Endothelial cell of umbilical vein (primary cell): ENCODE measurements at places on chromosomes 3 and 15. TPM values are rescaled to one million over a fixed set of nuclear protein-coding genes. Genes with fewer than 3 reads are reported as not detected.

The DAPK2 gene
- 2.8 and 2.9 TPM in 2 replicates for polyA plus RNA-seq

The SLC30A4 gene
- 2.4 and 2.7 TPM in 2 replicates for polyA plus RNA-seq

DNA sequence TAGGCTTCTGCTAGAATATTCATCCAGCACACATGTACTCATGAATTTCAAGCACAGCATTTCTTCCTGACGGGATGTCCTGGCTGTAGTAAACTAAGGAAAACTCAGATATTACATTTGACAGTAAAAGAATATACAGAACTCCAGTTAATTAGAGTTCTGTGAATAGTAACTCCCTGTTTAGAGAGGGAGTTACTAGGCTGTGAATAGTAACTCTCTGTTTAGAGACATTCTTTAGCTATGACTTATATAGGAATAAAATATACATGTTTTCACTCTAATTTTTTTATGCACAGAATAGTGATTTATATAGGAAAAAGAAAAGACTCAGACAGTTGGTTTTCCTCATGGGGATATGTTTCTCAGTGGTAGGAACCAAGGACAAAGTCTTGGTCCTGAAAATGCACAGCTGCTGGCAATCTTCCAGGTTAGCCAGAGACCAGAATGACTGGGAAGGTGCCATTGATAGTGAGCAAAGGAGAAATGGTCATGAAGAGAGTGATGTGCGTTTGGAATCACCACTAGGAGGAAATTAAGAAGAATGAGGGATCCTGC is 480.7 kb upstream of the THBS1 start:
- no peak for DNase-seq

DNA sequence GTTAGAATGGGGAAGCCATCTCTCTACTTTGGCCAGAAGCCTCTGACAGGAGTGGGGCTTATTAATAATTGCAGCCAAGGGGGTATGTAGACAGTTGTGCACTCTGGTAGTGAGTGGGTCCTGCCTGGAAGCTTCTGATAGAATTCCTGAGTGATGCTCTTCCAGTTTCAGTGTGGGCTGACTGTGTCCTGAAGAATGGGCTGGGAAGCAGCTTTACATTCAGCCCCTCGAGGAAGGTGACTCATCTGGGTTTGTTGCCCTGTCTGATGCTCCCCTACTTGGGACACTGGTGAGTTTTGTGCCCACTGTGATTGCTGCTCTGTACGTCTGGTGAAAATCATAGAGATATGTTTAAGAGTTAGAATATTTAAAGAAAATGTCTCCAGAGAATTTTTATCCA is 444.7 kb upstream of the RBMS3 start:
- DNase-seq = no peak

DNA sequence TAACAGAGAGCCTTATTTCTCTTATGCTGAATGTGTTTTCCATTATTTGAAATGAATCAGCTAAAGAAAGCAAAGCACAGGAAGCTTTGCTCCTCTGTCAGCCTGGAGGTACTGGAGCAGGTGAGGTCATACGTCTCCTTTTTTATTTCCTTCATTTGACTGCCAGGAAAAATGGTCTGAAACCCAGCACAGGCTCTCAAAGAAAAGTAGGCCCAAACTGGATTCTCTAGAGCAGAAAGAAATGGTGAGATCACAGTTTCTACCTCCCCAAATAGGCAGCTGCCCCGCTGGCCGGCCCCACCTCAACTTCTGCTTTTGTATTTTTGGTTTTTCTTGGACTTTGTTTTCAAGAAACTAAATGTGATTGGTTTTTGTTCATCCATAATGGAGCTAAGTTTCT is 95.1 kb downstream of the RPL39L start:
- DNase-seq = peak; percentile 82

- no peak for DNase-seq
These were observed 27.2 kb upstream of the SLC25A36 start for GRCh38 chr3:140914384-140914945.

DNA sequence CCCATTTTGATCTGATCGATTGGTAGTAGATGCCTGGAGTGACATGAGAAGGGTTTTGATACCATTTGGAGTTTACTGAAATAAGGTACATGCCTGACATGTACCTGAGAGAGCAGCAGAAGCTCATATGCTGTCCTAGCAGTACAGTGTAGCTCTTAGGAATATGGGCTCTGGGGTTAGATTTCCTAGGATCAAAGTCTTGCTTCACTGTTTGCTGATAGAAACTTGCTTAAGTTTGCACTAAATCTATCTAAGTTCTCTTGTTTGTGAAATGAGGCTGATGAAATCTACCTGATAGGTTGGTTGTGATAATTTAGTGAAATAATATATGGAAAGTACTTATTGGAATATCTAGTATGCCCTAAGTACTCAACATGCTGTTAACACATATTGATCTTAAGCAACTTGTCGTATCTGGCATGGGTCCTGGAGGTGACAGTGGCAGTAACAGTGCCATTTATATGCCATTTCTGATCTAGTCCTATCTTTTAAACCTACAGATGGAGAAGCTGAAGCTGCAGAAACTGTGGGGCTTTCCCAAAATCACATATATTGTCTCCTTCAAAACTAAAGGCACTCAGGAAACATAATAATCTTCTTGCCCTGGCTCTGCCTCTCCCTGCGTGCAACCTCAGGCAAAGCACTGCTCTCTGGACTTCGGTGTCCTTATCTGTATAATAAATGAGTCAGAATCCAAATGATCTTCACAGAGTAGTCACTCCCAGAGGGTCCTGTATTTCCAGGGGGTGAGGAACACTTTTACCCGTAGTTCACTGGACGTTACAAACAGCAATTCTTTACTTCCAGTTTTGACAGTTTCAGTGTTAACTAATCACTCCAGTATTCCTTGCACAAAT is 223.6 kb upstream of the SETMAR start:
- DNase-seq = no peak

DNA sequence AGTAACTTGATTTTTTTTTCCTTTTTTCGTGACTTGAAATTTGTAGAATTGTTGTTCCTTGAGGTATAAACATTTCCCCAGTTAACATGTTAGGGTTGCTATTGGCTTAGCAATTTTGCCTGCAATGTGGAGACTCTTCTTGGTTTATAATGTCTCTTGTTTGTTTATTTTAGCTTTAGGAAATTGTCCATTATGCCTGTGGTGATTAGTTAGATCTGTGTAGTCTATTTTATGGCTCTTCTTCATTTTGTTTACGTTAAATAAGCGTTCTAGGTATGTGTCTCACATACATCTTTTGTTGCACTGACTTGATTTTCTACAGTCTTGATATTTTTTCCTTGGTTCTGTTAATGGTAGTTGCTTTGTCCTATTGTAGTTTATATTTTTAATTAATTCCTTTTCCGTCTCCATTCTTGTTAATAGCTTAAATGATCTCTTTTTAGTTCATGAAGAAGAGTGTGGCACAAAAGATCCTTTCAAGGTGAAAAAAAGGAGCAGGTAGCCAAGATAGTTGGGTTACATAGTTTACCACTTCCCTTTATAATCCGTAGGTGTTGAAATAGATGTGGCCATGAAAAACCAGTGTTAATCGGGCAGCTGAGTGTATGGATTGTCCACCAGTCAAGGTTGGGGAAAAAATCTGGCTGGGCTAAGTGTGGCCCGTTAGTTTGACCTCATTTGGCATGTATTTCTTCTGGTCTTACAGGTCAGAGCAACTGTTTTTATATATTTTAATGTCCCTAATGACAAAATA is 12.1 kb downstream of the IQGAP1 start:
- no peak for DNase-seq

DNA sequence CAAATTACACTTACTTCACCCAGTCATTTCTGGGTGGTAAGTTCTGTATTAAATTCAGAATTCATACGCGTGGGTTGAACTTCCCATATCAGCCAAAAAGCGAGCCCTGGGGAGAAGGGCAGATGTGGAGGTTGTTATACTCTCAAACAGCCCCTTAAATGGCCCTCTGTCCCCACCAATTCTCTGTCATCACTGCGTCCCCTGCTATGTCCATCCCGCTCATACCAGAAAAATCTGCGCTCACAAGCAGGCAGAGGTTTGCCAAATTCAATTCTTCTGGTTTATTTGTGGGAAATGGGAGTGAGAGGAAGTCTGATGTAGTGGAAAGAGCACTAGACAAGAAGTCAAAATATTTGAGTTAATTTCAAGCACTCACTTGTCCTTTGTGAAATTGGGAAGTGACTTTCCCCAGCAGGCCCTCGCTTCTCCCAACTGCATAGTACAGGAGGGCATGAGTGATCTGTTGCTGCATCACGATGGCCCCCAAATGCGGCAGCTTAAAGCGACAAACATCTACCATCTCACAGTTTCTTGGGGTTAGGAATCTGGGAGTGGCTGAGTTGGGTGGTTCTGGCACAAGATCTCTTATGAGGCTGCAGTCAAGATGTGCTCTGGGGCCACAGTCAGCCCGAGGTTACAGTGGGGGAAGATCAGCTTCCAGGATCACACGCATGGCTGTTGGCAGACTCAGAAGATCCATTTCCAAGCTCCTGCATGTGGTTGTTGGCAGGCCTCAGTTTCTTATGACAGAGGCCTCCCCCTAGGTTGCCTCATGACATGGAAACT is 67.7 kb downstream of the CPN2 start:
- no peak for DNase-seq

DNA sequence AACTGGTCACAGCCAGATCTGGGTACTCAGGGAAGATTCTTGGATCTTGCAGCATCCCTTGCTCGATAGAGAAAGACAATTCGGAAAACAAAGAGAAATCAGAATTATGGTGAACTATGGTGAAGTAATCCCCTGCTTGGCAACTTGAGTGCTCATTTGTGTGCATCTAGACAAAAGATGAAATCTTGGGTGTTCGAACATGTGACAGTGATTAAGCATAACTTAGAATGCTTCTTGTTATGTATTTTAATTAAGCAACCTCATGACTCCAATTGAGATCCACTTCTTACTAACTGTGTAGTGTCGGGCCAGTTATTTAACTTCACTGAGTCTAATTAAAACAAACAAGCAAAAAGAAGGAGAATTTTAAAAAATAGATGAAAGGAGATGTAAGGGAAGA is 56.5 kb downstream of the ZNF385D start:
- DNase-seq = no peak

DNA sequence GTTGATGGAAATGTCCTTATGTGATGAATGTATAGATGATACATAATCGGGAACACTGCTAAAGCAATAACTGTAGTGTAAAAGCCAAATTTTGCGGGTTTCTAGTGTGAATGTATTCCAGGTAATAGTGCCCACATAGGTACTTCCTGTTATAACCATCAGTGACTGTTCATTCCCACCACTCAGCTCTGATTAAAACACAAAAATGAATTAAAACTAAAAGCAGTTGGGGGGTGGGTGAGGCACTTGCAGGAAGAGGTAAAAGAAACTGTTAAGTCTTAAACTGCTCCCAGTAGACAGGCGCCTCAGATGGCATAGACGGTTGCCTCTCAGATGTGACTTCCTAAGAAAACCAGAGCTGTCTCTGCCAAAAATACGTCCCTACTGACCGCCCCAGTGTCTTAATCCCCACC is 893 bp upstream of the MTHFS start:
- DNase-seq = no peak

DNA sequence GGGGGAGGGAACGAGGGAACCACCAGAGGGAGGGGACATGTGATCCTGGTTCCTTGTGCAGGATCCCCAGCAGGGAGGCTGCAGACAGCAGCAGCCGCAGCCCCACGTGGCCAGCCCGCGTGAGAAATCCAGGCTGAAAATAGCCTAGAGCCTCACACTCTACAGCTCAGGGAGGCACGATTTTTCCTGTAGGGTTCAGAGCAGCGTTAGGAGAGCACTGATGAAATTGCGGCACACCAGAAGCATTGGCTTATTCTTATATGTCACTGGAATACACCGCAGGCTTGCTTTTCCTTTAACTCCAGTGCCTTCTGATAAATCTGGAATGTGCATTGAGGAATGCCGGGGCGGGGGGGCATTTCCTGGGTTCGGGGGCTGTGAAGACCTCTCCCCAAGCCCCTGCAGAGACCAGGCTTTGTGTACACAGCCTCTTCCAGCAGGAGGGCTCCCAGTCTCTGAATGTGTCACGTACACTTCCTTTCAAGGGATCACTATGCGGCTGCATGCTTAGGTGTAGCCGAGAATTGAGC is 193.0 kb downstream of the ATP10A start:
- no peak for DNase-seq

DNA sequence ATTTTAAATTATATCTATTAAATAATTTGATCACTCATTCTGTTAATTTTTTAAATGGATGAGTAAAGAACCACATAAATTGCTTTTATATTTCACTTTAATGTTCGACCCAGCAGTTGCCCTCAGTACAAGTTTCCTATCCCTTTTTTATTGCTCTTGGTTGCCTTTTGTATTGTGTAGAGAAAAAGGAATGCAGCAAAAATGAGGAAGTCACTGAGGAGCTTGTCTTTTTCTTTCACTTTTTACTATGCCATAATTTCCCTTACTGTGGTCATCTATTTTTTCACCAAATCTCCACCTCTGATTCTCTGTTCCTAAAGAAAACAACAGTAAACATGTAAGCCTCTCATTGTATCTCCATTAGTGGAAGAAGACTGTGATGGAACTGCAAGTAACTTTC is 122.7 kb downstream of the B3GALNT1 start:
- DNase-seq = no peak

DNA sequence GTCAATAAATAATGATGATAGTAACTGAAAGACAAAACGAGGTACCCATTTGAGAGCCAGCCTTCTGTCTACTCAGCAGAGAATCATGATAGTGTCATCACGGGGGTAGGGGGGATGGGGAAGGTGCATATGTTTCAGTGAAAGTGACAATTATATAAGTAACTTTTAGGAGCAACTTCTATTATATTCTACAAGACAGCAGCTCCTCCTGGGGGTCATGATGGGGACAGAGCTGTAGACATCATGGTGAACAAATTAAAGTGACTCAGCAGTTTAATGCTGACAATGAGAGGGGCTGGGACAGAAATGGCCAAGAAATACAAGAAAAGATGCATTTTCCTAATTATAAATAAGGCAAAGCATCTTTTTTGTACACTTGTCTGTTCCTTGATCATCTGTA is 11.8 kb downstream of the CAPN3 start:
- no peak for DNase-seq

DNA sequence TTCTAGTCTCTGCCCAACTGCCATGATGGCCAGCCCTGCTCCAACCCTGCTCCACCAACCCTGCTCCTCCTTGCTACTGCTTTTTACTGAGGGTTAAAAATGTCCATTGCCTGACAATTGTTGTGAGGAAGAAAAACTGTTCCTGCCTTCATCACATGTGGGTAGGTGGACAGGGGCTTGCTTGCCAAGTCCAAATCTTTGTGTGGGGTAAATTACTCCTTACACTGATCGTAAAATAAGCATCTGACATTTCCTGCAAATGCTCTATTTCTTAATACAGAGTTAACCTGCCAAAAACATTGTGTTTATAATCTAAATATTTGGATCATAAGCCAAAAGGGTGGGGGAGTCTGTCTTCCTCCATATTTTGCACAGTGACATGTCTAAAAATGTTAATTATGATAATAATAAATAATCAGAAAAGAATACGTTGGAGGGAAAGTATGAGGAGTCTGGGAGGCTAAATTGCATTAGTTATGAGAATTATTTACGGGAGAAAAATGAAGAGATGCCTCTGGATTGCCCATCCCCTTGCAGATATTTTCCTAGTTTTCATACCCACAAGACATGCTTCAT is 242.5 kb upstream of the TBL1XR1 start:
- DNase-seq = no peak

GRCh38 chr15:74882528-74882927 is 7.3 kb upstream of the MPI start:
- no peak for DNase-seq

GRCh38 chr15:72866182-72866581 is 82.6 kb upstream of the ADPGK start:
- DNase-seq = no peak
